ENCODE measurements at places on chromosomes 2 and 18. TPM values are rescaled to one million over a fixed set of nuclear protein-coding genes. Genes with fewer than 3 reads are reported as not detected.

DNA sequence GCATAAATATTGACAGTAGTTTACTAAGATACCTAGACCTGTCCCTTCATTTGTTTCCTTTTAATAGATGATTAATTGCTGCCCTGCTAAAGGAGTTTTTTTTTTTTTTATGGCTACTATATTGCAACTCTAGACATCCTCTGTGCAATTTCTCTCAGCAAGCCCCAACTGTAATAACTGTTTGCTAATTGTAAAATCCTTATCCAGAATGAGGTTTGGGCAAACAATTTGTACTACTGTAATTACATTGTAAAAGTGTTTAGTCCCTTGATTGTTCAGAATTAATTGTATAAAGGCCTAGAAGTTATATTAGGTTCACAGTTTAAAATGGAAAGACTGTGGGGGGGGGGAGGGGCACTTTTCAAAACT is 3.7 kb upstream of the MEIS1 start:
- H3K27ac ChIP-seq, result no peak overlapping the region
- H3K4me1 ChIP-seq, result peaks cover 2% of the 10 kb centered on the region
- DNase-seq, result no peak
- H3K36me3 ChIP-seq, result no peaks in the 10 kb centered on the region

DNA sequence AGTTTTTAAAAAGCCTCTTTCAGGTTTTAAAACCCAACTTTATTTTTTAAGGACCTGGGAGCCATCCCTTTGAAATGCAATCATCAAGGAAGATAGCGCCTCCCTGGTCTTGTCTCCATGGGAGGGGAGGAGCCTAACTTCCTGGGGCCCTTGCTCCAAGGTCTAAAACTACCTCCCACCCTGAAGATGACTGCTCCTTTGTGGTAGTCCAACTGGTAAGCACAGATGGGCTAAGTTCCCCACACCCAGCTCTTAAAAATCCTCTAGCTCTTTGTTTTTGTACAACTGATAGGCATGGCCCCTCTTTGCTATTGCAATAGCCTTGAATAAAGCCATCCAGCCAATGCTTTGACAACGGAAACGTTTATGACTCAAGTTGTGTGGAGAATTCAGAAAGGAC is 716.8 kb downstream of the CBLN2 start:
- no peaks in the 10 kb centered on the region for H3K27me3 ChIP-seq
- H3K36me3 ChIP-seq, result no peaks in the 10 kb centered on the region
- no peaks in the 10 kb centered on the region for H3K4me1 ChIP-seq
- H3K4me3 ChIP-seq, result no peak overlapping the region
- H3K27ac ChIP-seq, result no peak overlapping the region

GRCh38 chr18:74147779-74148542 is at the start of the genes FBXO15 and TIMM21:
FBXO15 (minus strand) TSS chr18:74147834; CDS start chr18:74147785, 49 bp downstream.
TIMM21 (plus strand) TSS chr18:74148523; CDS start chr18:74148809, 286 bp downstream.
- H3K27me3 ChIP-seq, result no peaks in the 10 kb centered on the region
- peak; percentile 97 for DNase-seq
- H3K27ac ChIP-seq, result peak within 1 kb of the TSS; percentile 78
- no peaks in the 10 kb centered on the region for H3K36me3 ChIP-seq

- H3K27me3 ChIP-seq, result no peaks in the 10 kb centered on the region
- H3K36me3 ChIP-seq, result no peaks in the 10 kb centered on the region
- H3K4me3 ChIP-seq, result no peak overlapping the region
- DNase-seq, result no peak
These were observed 12.9 kb upstream of the ESPNL start for GRCh38 chr2:238087211-238087610.

DNA sequence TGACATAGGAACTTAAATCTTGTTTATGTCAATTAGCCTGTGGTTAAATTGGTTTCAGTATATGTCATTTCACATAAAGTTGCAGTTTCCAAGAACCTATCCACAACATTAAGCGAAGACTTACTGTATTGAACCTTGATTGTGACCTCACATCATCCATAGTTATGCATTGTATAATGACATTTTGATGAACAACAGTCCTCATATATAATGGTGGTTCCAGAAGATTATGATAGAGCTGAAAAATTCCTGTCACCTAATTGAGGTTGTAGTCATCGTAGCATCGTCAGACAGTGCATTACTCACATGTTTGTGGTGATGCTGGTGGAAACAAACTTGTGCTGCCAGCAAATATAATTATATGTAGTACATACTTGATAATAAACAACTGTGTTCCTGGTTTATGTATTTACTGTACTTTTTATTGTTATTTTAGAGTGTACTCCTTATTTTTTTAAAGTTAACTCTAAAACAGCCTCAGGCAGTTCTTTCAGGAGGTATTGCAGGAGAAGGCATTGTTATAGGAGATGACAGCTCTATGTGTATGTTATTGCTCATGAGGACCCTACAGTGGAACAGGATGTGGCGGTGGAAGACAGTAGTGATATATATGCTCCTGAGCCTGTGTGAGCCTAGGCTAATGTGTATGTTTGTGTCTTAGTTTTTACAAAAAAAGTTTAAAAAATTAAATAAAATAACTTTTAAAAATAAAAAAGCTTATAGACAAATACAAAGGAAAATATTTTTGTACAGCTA is 56.6 kb downstream of the UBE2E3 start:
- no peaks in the 10 kb centered on the region for H3K36me3 ChIP-seq
- no peaks in the 10 kb centered on the region for H3K4me1 ChIP-seq
- peaks cover 3% of the 10 kb centered on the region for H3K27me3 ChIP-seq
- no peak overlapping the region for H3K4me3 ChIP-seq
- no peak overlapping the region for H3K27ac ChIP-seq

DNA sequence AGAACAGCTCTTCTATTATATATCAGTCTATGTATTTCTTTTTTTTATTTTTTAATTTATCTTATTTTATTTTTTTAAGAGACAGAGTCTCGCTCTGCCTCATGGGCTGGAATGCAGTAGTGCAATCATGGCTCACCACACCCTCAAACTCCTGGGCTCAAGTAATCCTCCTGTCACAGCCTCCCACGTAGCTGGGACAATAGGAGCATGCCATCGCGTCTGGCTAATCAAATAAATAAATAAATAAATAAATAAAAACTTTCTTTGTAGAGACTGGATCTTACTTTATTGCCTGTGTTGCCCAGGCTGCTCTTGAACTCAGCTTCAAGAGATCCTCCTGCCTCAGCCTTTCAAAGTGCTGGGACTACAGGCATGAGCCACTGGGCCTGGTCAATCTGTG is 117.0 kb downstream of the RBMS1 start:
- no peak overlapping the region for H3K27ac ChIP-seq
- H3K4me1 ChIP-seq, result peaks cover 46% of the 10 kb centered on the region
- no peak overlapping the region for H3K4me3 ChIP-seq
- H3K36me3 ChIP-seq, result no peaks in the 10 kb centered on the region
- DNase-seq, result no peak
- no peaks in the 10 kb centered on the region for H3K27me3 ChIP-seq

DNA sequence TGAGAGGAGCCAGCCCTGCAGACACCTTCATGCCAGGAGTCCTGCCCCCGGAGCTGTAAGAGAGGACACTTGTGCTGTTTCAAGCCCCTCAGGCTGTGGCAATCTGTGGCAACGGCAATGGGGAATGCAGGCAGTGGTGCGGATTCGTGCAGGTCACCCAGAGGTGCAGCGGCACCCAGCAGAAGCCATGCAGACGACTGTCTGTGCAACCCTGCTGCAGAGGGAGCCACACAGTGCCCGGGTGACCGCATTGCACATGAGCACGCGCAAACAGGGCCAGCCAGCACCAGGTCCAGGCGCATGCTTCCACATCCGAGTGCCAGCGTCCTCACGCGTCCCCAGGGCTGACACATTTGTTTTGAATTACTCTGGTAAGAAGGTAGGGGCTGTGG is 84.8 kb upstream of the GPC1 start:
- no peak overlapping the region for H3K4me3 ChIP-seq
- H3K4me1 ChIP-seq, result peaks cover 2% of the 10 kb centered on the region
- no peaks in the 10 kb centered on the region for H3K27me3 ChIP-seq
- peak; percentile 21 for DNase-seq
- no peak overlapping the region for H3K27ac ChIP-seq
- H3K36me3 ChIP-seq, result no peaks in the 10 kb centered on the region

DNA sequence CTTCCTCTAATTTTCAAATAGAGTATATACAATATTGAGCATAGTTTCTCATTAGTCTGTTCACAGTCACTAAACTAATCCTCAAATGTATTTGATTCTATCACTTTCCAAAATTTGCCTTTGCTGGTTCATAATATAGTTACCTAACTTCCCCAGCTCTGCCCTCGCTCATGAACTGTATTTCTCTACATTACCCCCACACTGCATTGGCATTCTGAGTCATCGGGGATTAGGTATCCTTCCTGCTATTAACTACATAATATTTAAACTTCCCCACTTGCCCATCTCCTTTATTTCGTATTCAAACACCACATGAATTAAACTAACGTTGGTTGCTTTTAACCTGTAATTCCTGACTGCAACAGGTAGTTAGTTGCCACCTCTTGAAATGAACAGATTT is 14.8 kb upstream of the CLASP1 start:
- no peaks in the 10 kb centered on the region for H3K4me1 ChIP-seq
- no peaks in the 10 kb centered on the region for H3K27me3 ChIP-seq
- H3K4me3 ChIP-seq, result no peak overlapping the region
- no peak overlapping the region for H3K27ac ChIP-seq
- H3K36me3 ChIP-seq, result no peaks in the 10 kb centered on the region

DNA sequence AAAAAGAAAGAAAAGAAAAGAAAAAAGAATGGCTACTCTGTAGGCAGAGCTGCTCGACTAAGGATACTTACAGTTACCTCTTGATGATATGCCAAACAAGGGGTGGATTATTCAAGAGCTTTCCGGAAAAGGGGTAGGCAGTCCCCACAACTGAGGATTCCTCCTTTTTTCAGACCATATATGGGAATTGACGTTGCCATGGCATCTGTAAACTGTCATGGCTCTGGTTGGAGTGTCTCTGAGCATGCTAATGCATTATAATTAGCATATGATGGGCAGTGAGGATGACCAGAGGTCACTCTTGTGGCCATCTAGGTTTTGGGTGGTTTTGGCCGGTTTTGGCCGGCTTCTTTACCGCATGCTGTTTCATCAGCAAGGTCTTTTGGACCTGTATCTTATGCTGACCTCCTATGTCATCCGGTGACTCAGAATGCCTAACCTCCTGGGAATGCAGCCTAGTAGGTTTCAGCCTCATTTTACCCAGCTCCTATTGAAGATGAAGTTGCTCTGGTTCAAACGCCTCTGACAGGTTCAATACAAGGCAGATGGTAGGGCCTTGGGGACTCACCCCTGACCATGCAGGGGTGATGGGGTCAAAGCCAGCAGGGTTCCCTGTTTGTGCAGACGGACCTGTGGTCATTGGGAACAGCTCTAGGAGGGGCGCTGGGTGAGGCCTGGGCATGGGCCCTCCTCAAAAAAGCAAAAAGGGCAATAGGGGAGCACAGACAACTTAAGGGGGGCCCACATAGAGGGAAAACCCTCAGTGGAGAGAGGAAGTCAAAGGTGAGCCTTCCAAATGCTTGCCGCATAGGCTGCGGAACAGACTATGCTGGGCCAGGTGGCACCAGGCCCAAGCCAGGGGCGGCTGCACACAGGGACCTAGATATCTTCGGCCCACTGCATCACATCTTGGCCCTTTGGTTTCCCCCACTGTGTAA is 251.2 kb upstream of the RAB6C start:
- no peaks in the 10 kb centered on the region for H3K27me3 ChIP-seq
- H3K27ac ChIP-seq, result no peak overlapping the region
- H3K4me3 ChIP-seq, result no peak overlapping the region
- DNase-seq, result no peak
- H3K4me1 ChIP-seq, result no peaks in the 10 kb centered on the region

DNA sequence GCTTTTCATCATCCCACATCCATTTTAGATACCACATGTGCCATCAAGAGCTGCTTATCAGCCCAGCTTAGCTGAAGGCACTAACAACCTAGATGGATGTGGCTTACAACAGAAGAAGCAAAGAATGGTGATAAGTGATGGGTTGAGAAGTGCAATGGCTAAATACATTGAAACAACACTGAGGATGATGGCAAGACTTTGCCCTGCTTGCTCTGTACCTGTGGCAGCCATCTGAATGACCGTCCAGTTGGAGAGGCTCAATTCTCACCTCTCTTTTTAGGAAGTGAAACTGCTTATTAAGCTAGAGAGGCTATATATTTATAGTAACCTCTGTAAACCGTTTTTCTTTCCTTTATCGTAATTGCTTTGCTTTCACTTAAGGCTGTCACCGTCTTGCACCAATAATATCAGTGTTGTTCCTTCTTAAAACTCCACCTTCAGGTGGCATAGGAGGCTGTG is 5.7 kb downstream of the GPATCH11 start:
- H3K36me3 ChIP-seq, result no peaks in the 10 kb centered on the region
- H3K4me3 ChIP-seq, result no peak overlapping the region
- DNase-seq, result no peak

DNA sequence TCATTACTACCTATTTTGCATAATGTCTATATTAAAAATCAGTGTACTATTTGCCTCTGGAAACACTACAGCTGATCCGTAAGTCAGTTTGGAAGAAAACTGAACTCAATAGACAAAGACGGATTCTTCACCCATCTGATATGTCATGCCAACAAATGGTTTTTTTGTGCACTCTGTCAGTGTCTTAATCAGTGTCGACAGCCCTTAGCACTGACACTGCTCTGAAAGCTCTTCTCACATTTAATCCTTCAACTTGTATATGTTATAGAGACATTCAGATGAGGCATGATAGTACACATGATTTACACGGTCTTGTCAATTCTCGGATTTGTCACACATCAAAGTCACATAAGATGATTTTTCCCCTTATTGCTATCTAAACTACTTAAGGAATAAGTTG is 347.5 kb upstream of the GALNT5 start:
- no peak for DNase-seq
- H3K4me1 ChIP-seq, result no peaks in the 10 kb centered on the region
- H3K36me3 ChIP-seq, result no peaks in the 10 kb centered on the region
- no peak overlapping the region for H3K27ac ChIP-seq
- H3K27me3 ChIP-seq, result no peaks in the 10 kb centered on the region

GRCh38 chr18:49345931-49346696 is 114.3 kb downstream of the DYM start:
- DNase-seq, result no peak
- H3K4me1 ChIP-seq, result no peaks in the 10 kb centered on the region
- no peaks in the 10 kb centered on the region for H3K36me3 ChIP-seq

DNA sequence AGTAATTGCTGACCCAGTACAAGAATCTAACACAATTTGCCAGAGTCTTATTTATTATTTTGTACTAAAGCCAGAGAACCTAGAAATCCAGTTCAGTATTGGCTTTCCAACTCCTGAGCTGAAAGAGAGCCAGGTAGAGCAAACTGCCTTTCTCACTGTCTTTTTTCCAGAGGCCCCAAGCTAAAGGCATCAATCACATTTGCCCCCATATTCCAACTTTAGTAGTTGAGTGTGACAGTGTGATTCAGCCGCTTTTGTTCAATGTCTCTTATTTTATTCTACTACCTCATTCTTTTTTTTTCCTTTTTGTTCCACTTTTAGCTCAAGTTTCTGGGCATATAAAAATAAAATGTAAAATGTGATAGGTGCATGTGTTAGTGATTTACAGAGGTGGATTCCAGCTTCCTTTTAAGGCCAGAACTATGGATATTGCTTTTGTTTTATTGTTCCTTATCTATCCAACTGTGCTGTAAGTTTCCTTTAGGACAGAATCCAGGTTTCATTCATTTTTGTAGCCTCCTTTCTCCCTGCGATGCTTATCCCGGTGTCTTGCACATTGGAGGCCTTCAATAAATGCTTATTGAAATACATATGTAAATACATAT is 153.0 kb downstream of the ZEB2 start:
- H3K27ac ChIP-seq, result no peak overlapping the region
- H3K27me3 ChIP-seq, result no peaks in the 10 kb centered on the region
- no peak for DNase-seq
- peaks cover 6% of the 10 kb centered on the region for H3K4me1 ChIP-seq
- H3K4me3 ChIP-seq, result no peak overlapping the region

- H3K27ac ChIP-seq, result no peak overlapping the region
- no peak for DNase-seq
These were observed 14.4 kb downstream of the GPR55 start for GRCh38 chr2:230910546-230911177.

EFR3B gene
- total RNA-seq, result 1.4 TPM

TBR1 gene
- total RNA-seq, result not detected

SLC9A2 gene
- total RNA-seq, result not detected

IL36A gene
- total RNA-seq, result not detected

GREB1 gene
- total RNA-seq, result 232 TPM

RRM2 gene
- total RNA-seq, result 0.24 TPM

COQ10B gene
- total RNA-seq, result 19.9 TPM

Measured in ovary (tissue), 10 donors.